OCI-LY7 (cell line): ENCODE measurements at places on chromosomes 7 and 10. TPM values are rescaled to one million over a fixed set of nuclear protein-coding genes. Genes with fewer than 3 reads are reported as not detected.

ANXA8 gene
- total RNA-seq = not detected in 2 replicates

ABI1 gene
- total RNA-seq = 76.9 and 87.6 TPM in 2 replicates

BTRC gene
- total RNA-seq = 17.2 and 17.8 TPM in 2 replicates

ASAH2 gene
- total RNA-seq = not detected in 2 replicates

GRCh38 chr7:39691821-39692220, 68.4 kb downstream of the RALA start:
- DNase-seq = no peak

DNA sequence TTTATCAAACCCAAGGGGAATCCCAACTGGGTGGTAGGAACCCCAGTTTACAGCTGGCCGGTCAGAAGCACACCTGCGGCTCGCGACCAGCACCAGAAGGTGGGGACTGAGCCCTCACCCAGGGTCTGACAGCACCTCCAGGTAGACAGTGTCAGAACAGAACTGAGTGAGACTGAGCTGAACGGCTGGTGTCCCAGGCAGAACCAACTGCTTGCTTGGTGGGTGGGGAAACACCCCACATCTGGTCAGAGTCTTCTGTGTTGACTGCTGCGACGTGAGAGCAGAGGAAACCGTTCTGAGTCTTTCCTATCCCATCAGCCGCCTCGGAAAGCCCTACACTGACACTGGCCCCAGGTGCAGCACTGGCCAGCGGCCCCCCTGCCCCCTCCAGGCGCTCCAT, 160.7 kb downstream of the MAD1L1 start:
- peak; percentile 29 for DNase-seq

DNA sequence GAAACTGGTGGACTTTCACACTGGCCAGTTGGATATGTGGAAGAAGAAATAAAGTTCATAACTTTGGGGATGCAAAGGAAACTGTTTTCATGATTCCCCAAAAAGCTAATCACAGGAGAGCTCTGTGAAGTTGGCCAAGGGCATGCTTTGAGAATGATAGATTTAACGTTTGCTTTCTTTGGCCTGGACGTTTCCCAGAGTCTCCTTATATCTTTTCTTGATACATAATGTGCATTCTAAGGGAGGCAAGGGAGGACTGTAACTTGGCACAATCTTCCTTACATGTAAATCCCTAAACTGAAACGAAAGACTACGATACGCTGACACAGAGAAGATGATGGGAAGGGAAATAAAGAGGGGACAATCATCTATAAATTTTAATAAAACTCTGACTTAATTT, 176.5 kb upstream of the INHBA start:
- DNase-seq = no peak

DNA sequence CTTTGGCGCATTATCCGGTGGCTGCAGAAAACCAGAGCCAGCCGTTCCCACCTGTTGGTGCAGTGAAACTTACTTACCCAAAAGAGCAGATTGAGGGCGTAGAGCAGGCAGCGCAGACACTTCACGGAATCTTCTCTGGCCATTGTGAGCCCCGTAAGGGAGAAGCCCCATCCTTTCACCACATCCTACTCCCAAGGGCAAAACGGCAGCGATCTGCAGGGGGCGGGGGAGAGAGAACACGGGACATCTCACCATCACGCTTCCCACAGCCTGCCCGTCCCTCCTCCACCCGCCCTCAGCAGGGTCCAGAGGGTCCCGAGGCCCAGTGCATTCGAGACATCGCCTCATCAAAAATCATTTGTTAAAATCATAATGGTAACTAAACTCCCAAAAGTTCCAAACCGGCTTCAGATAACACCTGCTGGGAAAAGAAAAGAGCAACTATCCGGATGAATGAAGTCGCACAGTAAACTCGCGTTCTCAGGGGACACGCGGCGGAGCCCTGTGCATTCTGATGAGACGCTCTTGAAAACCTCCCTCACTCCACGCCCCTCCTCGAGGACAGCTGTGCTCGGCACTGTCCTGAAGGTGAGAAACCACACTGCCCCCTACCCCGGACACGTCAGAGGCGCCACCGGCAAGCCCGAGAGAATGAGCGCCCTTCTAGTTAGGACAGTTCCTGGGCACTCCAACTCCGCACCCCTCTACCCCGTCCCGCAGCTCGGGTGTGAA, 1.2 kb downstream of the TSPAN12 start:
- no peak for DNase-seq

- no peak for DNase-seq
These were observed 292.7 kb downstream of the EXOC4 start for GRCh38 chr7:133545618-133546017.

DNA sequence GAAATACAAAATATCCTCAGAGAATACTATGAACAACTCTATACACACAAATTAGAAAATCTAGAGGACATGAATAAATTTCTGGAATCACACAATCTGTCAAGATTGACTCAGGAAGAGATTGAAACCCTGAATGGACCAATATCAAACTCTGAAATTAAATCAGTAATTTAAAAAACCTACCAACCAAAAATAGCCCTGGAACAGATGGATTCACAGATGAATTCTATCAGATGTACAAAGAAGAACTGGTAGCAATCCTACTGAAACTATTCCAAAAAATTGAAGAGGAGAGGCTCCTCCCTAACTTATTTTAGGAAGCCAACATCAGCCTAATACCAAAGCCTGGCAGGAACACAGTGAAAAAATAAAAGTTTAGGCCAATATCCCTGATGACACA, 190.0 kb downstream of the HPSE2 start:
- no peak for DNase-seq

- no peak for DNase-seq
These were observed 42.8 kb downstream of the PDGFA start for GRCh38 chr7:476736-477360.

GRCh38 chr7:25562673-25563182, 334.4 kb upstream of the NPVF start:
- no peak for DNase-seq

DNA sequence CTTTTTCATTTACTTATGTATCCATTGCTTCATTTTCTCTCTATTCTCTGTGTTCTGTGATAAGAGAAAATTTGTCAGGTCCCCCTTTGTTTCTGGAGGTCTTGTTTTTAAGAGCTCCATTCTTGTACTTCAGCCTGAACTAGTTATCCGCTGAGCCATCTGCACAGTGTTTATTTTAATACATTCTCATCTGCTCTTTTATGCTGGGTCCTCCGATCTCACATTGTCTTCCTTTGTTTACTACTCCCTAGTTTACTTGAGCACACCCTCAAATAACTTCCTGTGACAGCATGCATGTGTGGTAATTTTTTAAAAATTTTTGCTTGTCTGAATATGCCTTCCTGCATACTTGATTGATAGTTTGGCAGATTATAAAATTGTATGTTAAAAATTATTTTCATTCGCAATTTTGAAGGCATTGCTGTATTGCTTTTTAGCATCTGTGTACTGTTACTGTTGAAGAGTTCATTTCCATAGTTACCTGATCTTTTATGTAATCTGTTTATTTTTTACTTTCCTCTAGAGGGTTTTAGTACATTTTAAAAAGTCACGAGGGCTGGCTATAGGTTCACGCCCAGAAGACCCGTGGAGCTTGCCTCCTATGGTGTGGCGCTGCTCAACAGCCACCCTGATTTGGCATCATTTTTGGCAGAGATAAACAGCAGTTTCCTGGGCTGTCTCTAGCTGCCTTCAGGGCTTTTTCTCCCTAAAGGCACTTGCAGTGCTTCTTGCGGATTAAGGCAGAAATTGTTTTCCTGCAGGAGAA, 31.9 kb downstream of the RSBN1L start:
- no peak for DNase-seq

DNA sequence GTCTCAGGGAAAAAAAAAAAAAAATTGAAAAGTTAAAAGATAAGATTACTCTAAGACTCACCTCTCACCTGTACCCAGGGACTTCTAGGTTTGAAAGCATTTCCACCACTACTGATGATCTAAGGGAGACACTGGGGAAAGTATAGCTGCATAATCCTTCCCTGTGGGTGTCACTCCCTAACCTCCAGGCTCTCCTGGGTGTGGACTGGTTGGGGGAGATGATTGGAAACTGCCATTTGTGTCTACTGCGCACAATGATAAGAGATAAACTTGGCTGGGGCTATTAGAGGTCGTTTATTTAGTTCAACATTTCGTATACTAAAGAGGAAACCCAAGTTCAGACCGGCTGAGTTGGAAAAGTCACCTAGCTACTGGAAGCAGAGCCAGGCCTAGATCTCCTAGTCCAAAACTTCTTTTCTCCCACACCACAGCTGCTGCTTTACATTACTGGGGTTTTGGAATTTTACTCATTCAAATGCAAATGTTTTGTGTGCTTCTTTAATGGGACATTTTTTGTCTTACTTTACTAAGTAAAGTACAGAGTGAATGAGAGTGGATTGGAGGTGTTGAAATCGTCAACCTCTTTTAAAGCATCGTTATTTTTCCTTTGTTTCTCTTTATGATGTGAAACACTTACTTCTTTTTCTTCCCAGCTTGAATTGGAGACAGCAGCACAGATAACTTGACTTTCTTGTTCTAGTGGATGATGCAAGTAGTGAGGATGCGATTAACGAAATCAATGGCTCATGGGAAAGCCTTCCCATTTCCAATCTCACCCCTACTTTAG, 22.3 kb upstream of the SEC61G start:
- no peak for DNase-seq

- no peak for DNase-seq
These were observed 1.1 kb downstream of the FKBP9 start for GRCh38 chr7:32958046-32959025.

DNA sequence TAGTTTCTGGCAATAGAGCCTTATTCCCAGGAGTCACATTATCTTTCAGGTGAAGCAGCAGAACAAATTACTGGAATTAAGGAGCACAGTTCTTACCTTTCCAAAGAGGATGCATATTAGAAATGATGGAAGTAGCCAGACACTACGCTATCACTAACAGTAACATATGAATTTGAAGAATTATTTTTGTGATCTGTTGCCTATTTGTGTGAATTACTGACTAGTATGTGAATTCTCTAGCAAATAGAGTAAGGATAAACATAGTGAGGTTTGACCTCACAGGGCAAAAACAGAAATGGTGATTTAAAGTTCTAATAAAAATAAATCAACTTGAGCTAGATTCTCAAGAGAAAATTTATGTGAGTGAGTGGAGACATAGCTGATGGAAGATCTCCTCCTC, 1299.3 kb downstream of the XPNPEP1 start:
- DNase-seq = no peak

DNA sequence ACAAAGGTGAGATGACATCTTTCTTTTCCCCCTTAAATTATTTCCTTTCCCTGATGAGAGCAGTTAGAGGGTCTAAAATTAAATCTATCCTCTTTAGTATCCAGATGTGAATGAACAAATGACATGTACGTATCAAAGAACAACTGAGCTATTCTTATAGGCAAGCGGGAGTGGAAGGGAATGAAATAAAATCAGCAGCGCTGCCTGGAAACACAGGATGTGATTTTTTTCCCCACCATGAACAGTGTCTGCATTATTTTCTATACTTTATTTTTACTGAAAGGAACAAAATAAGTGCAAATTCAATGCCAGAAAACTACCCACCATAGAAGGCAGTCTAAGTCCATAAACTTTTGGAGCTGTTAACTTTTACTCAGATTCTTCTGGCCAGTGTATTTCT, 40.6 kb downstream of the SLC26A4 start:
- DNase-seq = no peak

DNA sequence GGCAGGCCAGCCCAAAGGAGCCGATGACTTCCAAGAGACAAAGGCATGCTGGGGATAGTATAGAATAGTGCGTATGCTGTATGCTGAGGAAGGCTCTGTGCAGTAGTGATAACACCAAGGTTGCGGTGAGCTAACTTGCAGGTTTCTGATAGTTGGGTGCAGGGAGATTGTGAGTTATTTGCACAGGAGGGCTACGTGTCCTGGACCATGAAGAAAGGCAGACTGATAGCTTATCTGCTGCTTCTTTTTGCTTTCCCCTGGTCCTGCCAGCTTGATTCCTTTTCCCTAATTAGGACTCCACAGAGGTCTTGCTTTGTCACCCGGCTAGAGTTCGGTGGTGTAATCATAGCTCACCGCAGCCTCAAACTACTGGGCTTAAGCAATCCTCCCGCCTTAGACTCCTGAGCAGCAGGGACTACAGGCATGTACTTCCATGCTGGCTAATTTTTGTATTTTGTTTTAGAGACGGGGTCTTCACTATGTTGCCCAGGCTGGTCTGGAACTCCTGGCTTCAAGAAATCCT, 43.9 kb upstream of the ARHGAP12 start:
- no peak for DNase-seq

DNA sequence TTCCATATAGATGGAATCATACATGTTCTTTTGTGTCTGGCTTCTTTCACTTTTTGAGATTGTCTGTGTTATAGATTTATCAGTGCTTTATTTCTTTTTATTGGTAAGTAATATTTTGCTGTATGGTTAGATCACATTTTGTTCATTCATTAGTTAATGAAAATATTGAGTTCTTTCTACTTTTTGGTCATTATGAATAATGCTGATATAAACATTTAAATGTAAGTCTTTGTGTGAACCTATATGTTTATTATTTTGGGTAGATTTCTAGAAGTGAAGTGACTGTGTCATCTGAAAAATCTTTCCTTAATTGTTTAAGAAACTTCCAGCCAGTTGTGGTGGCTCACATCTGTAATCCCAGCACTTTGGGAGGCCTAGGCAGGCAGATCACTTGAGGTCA, 11.4 kb upstream of the VWDE start:
- no peak for DNase-seq

DNA sequence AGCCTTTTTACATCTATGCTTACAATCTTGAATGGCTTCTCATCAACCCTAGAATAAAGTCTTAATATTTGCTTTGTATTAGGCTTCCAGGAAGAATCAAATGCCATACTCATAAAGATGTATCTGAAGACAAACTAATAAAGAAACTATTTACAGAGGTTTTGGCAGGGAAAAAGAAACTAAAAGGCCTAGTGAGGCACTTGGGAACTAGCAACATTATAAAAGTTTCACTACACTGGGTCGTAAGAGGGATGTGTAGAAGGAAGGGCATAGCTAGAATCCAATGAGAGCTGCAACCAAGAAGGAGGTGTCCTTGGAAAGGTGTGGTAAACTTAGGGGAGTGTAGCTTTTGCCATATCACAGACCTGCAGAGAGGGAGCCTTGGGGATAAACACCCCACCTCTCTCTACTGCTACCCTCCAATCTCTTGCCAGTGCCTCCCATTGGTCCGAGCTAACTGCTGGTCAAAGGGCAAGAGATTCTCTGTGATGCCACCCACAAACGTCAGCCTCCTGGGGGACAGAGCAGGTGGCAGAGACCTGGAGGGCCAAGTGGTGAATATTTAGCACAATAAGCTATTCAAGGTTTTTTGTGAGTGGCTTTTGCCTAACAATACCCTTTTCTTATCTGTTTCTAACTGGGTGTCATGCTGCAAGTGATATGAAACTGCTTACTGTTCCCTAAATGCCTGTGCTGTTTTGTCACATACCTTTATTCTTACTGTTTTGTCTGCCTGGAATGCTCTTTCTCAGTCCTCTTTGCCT, 60.7 kb downstream of the CPED1 start:
- no peak for DNase-seq

DNA sequence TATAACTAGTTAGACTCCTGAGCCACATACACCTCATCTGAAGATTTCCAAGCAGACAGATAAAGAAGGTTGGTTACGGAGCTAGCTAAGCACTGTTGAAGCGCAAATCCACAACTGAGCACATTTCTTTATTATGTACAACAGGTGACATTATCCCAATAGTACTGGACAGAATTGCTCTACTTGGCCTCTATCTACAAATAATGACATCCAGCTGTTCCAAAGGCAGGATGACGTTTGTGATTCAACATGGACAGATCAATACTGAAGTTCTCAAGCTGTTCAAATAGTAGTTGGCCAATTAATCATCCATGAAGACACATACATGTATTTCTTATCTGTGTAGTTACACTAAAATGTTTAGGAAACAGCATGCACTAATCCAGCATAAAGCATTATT, 101.0 kb downstream of the UBE2H start:
- DNase-seq = no peak
